Motor neuron (in vitro differentiated cells): ENCODE measurements at places on chromosomes 16 and 17.
A peak's percentile ranks its signal among the peaks of the same experiment; 100 is the strongest.

DNA sequence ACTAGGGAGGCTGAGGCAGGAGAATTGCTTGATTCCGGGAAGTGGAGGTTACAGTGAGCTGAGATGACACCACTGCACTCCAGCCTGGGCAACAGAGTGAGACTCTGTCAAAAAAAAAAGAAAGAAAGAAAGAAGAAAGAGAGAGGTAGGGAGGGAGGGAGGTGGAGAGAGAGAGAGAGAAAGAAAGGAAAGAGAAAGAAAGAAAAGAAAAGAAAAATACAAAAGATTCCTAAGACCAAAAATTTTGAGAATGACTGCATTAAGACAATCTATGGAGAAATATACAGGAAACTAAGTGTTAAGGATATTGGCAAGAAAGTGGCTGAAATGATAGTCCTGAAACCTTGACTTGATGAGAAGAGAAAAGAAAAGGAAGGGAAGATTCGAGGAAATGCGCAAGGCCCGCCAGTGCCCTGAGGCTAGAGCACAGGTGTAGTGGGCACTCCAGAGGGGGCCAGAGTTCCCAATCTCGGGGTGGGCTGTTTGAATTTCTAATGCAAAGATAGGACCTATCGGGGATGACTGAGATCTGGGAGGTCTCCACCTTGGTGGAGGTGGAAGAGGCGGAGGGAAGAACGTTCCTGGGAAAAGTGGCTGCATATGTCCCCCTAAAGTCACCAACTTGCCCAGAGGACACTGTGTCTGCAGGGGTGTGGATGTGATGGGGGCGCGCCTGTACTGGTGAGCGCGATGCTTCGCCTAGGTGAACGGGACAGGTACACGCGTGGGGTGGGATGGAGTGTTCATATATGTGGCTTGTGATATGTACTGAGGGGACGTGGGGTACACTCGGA lies 654 bp upstream of the SCNN1B start:
- no peak for ATAC-seq

GRCh38 chr17:43528988-43529814 lies 16.9 kb downstream of the ETV4 start:
- ATAC-seq: no peak

DNA sequence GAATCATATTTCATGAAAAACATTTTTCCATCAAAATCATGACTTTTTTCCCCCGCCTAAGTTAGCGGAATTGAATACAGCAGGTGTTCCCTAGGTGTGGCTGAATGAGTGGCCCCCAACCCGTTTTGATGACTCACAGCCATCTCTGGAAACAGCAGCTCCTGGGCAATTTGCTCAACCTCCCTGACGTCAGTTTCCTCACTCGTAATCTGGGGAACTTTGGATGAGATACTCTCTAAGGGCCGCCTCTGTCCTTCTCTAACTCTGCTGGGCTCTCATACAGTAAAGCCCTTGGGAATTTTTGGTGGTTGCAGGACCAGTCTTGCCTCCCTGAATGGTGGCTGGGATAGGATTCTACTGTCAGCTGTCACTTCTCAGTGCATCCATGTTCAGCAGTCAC lies 11.6 kb upstream of the NTN1 start:
- no peak for ATAC-seq

GRCh38 chr16:52422307-52422706 lies 124.6 kb downstream of the TOX3 start:
- no peak for ATAC-seq

DNA sequence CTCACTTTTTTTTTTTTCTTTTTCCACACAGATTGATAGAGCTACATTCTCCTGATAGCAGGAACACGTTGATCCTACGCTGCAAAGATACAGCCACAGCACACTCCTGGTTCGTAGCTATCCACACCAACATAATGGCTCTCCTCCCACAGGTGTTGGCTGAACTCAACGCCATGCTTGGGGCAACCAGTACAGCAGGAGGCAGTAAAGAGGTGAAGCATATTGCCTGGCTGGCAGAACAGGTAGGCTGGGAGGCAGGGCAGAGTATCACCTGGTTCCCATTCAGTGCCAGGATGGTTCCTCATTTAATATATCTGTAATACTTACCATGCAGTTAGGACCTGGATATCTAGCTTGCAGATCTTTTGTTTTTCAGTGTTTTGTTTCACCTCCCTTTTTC lies 51.1 kb upstream of the VPS4A start:
- no peak for ATAC-seq

DNA sequence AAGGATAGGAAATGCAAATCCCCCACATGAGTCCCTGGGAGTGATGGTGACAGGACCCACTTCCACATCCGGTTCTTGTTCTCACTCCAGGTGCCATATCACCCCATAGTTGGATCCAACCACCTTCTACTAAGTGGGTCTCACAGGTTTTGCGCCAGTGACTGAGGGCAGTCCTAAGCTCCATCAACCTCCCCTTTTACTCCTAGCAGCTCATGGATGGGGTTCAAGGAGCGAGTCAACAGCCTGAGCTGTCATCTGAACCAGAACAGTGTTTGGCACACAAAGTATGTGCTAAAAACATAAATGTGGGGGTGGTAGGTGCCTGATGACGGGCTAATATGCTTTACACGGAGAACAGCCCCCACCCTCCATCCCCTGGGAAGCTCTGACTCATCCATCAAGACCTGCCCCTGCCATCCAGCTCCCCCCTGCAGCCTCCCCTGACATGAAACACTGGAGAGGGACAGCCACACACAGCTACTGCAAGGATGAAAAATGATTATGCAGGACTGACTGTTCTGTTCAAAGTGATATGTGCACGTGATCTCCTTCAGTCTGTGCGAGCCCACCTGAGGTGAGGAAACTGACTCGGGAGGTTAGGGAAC lies 143.2 kb upstream of the CDH5 start:
- peak; percentile 87 for ATAC-seq

DNA sequence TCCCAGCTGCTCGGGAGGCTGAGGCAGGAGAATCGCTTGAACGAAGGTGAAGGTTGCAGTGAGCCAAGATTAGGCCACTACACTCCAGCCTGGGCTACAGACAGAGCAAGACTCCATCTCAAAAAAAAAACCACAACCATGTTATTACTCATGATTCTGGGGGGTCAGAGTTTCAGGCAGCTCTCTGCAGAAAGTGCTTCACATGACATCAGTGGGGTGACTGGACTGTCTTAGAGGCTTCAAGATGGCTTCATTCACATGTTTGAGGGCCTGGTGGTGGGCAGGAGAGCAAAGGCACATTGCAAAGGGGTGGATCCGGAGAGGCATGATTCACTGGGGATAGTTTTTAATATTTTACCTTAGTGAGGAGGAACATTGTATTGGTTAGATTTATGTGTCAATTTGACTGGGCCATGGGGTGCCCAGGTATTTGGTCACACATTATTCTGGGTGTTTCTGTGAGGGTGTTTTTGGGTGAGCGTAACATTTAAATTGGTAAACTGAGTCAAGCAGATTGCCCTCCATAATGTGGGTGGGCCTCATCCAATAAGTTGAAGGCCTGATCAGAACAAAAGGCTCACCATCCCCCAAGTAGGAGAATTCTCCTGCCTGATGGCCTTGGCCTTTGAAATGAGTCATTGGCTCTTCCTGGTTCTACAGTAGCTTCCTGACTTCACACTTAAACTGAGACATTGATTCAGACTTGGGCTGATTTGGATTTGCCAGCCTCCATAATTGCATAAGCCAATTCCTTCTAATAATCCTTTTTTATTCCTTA lies 109.8 kb downstream of the GOSR1 start:
- ATAC-seq: no peak

DNA sequence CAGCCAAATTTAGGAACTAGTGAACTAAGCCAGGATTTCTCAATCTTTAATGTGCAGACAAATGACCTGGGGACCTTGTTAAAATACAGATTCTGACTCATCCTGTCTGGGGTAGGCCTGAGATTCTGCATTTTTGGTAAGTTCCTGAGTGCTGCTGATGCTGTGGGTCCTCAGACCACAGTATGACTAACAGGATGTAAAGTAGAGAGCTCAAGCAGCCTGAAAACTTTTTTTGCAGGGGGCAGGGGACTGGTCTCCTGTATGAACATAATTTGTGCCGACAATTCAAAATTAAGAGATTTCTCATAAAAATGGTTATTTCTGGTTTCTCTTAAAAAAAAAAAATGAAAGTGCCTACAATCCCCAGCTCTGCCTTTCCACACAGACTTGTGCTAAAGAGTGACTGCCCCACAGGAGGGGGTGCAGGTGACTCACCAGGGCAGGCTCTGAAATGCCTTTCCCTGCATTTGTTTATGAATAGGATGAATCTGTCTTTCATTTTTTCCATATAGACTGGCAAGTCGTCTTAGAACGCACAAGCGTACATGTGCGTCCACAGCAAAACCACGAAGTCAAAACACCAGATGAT lies 271.5 kb downstream of the PHKB start:
- peak; percentile 67 for ATAC-seq

DNA sequence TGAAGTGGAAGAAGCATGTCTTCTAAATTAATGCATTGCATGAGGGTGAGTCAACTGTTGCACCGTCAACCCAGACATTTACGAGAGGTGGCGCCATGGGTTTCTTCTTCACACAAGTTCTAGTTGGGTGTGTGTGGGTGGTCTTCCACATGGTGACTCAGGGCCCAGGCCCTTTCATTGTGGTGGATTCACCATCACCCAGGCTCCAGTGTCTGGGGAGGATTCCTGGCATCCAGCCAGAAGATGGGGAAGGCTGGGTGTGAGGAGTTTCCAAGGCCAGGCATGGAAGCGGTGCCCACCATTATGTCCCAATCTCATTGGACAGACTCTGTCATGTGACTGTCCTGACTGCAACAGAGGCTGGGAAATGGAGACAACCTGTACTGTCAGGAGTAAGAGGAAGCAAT lies 21.4 kb upstream of the JPH3 start:
- no peak for ATAC-seq

- no peak for ATAC-seq
These were observed 42.1 kb downstream of the SLC6A2 start for GRCh38 chr16:55697867-55698266.

DNA sequence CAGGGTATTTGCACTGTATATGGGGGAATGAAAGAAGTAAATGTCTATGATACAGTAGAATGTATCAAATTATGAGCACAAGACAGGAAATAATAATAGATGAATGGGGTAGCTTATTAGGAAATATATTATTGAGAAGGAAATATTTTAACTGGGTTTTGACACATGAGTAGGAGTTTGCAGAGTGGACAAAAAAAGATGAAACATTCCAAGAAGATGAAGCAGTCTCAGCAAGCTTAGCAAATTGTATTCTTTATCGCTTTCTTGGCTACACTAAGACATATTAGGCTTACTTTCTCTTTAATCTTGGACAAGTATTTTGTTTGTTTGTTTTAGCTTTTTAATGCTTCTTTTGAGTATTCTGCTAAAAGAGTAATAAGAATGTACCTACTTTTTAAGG lies 1.3 kb upstream of the KRTAP4-9 start:
- no peak for ATAC-seq
